ENCODE measurements at places on chromosomes 1 and 21.

GRCh38 chr1:211613951-211614350 lies 35.0 kb upstream of the SLC30A1 start:
- DNase-seq: no peak

DNA sequence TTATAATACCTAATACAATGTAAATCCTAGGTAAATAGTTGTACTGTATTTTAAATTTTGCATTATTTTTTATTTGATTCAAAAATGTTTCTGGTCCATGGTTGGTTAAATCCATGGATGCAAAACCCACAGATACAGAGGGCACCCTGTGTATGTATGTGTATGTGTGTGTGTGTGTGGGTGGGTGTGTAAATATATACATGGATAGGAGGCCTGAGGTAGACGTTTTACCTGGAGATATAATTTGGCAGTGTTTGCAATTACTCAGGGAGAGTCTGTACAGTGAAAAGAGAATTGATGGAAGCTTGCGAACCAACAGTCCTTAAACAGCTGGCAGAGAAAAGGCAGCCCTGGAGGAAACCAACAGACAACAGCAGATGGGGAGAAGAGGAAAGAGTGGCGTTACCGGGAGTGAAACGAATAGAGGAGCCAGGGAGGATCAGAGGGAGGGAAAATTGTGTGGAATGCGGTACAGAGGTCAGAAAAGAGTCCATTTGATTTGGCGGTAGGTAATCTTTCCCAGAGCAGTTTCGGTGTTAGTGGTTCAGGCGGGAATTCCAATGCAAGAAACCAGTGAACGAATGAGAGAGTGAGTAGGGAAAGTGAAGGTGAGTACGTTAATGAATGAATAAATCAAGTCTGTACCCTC lies 47.9 kb upstream of the NBL1 start:
- DNase-seq: no peak

DNA sequence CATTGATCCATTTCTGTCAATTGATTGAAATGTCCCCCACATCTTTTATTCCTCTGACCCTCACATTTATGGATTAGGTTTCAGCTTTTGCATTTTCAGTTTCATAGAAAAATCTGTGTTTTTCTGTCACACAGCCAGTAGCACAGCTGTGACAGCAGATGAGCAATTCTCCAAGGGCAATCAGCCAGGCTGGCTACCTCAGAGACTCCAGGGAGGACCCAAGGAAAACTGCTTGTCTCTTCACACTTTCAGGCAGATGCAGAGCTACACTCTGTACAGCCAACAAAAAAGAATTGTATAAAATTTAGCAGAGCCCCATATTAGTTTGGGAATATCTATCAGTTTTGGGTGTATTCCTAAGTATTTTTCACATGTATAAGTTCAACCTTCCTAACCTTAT lies 257.2 kb downstream of the LRRC7 start:
- DNase-seq: no peak

DNA sequence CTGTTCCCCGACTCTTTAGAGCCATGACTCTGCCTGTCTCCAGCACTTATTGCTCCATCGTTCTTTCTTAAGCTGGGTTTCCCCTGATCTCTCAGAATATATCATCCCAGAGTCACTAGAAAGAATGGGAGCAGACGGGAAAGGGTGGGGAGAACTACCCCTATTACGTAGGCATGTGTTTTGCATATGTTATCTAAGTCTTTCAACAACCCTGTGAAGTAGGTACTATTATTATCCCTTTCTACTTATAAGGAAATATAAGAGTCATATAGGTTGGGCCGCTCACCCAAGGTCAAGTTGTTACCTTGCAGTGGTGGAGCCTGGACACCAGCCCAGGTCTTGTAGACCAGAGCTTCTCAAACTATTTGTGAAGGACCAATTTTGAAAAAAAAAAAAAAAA lies 38.7 kb downstream of the ELF3 start:
- no peak for DNase-seq
